ENCODE measurements at places on chromosomes 16 and 17.

DNA sequence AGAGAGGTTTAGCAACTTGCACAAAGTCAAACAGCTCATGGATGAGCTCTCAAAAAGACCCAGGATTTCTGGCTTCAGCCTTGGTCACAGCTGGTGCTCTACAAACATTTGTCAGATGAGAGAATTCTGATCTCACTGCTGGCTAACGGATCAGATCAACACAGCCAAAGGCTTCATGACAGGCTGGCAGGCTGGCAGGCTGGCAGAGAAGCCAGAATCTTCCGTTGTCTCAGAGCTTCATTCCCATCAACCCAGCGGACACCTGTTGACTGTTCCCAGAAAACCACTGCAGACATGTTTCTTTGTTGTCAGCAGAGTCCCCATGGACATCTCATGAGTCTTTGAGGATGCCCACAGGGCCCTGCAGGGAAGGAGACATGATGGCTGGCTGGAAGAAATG, 303.8 kb upstream of the ASIC2 start:
- DNase-seq = no peak

DNA sequence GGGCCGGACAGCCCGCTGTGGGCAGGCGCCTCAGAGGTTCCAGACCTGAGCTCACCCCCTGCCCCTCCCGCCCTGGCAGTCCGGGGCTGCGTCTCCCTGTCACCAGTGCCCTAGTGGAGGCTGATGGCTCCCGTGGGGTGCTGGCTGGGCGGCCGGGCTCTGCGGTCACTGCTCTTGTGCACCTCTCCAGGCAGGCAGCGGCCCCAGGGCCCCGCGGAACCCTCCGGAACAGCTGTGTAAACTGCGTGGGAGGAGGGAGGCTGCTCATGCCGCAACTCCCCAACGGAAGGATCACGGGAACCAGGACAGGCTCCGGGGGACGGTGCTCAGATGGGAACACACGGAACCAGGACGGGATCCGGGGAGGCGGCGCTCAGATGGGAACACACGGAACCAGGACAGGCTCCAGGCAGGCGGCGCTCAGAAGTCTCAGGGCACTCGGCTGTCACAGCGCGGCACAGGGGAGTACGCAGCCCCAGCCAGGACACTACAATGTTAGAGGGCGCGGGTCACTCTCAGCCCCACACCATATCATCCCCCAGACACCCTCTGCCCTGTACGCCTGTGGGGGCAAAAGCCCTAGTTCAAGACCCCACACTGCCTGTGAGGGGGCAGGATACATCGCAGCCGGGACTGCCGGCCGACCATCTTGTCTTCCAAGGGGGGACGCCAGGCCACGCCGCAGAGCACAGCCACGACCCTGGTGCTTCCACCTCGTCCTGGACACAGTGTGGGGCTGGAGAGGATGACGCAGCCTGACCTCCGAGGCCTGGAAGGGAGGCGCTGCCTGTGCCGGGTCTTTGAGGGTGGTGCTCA, 74.0 kb upstream of the GNG13 start:
- no peak for DNase-seq

GRCh38 chr17:4195306-4195705, 52.3 kb downstream of the CYB5D2 start:
- no peak for DNase-seq

DNA sequence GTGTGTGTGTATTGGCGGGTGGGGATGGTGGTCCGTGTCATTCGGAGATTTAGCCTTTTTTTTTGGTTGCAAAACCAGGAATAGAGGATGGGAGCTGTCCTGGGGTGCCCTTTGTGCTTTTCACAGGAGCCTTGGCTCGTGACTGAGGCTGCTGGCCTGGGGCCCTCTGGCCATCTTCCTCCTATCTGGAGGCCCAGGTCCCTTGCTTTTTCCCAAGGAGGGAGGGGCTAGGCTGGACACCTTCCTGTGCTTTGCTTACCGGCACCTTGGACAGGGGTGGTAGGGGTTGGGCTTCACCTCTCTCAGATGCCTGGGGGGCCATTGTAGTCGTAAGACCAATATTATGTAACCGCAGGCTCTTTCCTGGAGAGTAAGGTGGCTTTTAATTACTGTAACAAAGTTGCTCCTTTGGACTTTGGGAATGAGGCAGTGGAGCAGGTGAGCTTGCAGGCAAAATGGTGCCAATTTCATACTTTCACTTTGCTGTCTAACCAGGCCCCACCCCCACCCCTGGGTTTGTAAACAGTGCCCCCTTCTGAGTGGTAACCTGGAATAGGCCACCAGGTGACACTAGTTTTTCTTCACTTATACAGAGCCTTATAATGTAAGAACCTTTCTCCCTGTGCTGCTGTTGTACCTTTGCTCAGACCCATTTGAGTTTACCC, 1.2 kb downstream of the DYNLL2 start:
- peak; percentile 63 for DNase-seq

- DNase-seq = no peak
Measured at GRCh38 chr17:39629898-39630297, 3.1 kb downstream of the PPP1R1B start.

- no peak for DNase-seq
Measured at GRCh38 chr17:77211681-77212080, 70.9 kb downstream of the SEC14L1 start.

- no peak for DNase-seq
Measured at GRCh38 chr17:49597436-49597835, 21.8 kb downstream of the NXPH3 start.

- DNase-seq = no peak
Measured at GRCh38 chr16:12509121-12509520, 294.6 kb downstream of the CPPED1 start.

GRCh38 chr16:1620391-1620790, 8.2 kb downstream of the CRAMP1 start:
- no peak for DNase-seq

DNA sequence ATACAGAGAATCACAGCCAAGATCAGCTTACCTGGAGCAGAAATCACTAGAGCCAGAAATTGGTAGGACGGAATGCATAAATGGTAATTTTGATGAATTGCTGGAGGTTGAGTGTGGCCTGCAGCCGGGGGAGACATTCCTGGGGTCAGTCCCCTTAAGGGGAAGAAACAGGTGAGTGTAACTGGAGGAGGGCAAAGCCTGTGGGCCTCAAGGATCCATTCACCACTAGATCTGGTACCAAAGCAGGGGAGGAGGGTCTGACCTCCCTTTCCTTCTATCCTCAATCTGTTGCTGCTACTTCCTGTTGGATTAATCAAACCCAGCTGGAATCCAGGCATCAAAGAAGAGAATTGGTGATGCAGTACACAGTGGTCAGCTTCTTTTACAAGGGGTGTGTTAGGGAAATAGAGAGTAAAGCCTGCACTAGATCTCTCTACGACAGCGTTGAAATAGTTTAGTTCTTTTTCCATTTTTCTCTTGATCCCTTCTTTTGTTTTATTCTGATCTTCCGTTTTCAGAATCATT, 8.6 kb upstream of the ABCA9 start:
- no peak for DNase-seq

DNA sequence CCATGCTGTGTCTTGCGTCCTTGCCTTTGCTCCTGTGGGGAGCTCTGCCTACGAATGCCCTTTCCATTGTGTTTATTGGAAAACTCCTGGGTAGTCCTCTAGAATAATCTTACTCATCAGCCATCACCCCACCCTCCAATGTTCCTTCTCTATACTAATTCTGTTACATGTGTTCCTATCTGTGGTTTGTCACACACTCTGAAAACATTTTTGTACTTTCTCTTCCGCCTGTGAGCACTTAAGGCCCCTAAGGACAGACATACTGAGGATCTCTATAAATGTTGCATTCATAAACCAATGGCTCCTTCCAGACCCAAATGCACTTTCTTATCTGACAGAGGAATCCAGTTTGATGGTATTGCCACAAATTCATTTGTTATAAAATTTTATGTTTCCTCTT, 53.9 kb upstream of the MON1B start:
- no peak for DNase-seq

DNA sequence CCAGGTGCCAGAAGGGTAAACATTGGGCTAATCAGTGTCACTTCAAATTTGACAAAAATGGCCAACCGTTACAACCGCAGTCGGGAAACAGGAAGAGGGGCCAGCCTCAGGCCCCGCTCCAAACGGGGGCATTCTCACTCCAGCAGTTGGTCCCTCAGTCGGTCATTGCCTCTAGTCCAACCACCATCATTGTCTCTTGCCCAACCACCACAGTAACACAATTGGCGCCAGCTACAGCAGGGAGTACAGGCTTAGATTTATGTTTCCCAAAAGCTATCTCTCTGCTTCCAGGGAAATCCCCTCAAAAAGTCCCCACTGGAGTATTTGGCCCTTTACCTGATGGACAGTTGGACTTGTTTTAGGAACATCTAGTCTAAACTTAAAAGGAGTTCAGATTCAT, 20.3 kb downstream of the ALOX15B start:
- DNase-seq = no peak

DNA sequence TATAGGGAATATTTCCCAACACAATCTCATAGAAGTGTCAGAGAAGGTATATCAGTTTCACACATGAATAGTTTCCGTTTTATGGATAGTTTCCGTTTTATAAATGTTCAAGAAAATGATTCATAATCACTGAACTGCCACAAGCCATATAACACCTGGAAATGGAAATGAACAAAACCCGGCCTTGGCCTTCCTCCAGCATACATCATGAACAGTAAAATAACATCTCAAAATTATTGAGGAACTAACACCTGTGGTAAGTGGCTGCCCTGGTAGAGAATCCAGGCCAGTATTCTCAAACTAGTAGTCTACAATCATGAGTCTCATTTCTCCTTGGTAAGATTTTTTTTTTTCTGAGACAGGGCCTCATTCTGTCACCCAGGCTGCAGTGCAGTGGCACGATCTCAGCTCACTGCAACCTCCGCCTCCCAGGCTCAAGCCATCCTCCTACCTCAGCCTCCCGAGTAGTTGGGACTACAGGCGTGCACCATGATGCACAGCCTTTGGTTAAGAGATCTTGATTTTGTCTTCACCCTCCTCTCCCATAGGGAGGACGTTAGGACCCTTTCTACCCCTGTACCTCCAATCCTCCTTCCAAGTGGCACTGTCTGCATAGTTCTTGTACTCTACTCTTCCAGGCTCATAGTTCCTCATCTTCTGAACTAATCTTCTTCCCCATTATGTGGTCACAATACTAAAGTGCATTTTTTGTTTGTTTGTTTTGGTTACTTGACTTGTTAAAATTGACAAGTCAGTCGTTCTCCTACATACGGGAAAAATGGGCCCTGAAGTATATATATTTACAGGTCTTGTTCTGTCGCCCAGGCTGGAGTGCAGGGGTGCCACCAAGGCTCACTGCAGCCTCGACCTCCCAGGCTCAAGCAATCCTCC, 15.0 kb upstream of the RGS9 start:
- DNase-seq = no peak

DNA sequence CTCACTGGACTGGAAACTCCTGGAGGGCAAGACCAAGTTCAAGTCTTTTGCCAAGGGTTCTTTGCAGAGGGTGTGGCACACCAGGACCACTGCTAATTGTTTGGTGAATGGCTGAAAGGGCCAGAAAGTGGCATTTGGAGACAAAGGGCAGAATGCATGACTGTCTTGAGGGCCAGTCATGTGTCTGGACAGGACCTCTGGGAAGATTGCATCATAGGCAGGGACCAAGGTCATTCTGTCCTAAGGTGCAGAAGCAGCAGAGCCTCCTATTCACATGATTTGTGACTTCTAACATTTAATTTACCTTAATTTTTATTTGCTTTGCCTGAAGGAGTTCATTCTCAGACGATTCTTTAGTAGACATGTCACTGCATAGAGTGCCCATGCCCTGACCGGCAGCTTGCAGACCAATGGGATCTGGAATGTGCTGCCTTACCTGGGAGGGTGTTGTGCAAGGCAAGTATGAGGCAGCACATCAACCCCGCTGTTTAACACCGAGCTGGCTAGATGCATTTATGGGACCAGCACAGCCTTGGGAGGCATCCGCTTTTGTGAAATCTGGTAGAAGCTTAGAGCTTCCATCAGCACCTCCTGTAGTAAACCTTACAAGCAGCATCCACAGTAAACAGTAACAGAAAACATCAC, 62.3 kb upstream of the MAF start:
- no peak for DNase-seq

- no peak for DNase-seq
Measured at GRCh38 chr16:11586378-11586855, 302 bp downstream of the LITAF start.

- DNase-seq = no peak
Measured at GRCh38 chr17:41625602-41626001, 1.2 kb upstream of the KRT17 start.

- DNase-seq = no peak
Measured at GRCh38 chr16:14097182-14097959, 26.3 kb downstream of the MRTFB start.

DNA sequence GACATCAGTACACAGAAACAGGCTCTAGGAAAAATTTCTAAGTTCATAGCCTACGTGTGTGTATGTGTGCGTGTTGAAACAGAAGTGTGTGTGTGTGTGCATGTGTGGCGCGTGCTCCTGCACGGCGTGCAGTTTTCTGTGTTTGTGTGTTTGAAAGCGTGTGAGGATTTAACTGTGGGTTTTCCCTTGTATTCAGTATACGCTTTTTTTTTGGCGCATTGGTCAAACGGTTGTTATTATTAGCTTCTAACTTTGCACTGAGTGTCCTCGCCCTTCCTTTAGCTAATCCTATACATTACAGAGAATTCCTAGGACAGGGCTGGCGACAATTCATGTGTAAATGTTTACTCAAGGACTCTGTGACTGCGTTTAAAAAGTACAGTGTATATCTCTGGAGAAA, 23.0 kb downstream of the TMC6 start:
- DNase-seq = no peak

- DNase-seq = peak; percentile 19
Measured at GRCh38 chr16:57462978-57463362, 491 bp downstream of the POLR2C start.

- DNase-seq = no peak
Measured at GRCh38 chr17:80498242-80498919, 22.0 kb upstream of the NPTX1 start.

- DNase-seq = no peak
Measured at GRCh38 chr16:50530277-50531236, 17.6 kb upstream of the NKD1 start.

DNA sequence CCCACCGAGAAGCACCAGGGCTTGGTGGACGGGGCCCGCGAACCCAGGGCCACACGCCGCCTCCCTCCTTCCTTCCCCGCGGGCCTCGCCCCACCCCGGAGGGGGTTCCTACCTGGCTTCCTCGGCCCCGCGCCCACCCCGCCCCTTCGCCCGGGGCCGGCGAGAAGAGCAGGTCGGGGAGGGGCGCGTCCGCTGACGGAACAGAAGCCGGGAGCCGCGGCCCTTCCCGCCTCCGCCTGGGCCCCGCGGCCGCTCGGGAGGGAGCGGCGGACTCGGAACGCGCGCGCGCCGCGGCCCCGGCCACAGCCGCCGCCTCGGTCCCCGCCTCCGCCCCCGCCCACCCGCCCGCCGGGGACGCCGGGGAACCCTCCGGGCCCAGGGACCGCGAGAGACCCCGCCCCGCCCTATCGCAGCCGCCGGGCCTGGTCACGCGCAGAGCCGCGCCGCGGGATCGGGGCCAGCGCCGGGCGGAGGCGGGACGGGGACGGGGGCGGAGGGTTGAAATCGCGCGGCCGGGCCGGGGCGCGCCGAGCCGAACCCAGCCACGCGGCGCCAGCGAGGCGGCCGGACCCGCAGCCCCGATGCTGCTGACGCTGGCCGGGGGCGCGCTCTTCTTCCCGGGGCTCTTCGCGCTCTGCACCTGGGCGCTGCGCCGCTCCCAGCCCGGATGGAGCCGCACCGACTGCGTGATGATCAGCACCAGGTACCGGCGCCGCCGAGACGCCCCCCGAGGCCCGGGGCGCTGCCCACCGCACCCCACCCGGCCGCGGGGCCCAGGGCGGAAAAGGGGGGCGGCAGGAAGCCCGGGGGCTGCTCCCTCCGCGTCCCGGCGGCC, at the start of gene TLCD3A:
Gene TLCD3A (plus strand): TSS at position 530 of the 835 bp plus-strand sequence. CDS start 52 bp downstream, at position 582.
- DNase-seq = peak; percentile 76

Data from NCI-H82 (cell line).